GM04504 (cell line): ENCODE measurements at places on chromosomes 11 and 22.
A peak's percentile ranks its signal among the peaks of the same experiment; 100 is the strongest.

GRCh38 chr11:1231396-1232020, 8.6 kb downstream of the MUC5B start:
- no peak for DNase-seq

DNA sequence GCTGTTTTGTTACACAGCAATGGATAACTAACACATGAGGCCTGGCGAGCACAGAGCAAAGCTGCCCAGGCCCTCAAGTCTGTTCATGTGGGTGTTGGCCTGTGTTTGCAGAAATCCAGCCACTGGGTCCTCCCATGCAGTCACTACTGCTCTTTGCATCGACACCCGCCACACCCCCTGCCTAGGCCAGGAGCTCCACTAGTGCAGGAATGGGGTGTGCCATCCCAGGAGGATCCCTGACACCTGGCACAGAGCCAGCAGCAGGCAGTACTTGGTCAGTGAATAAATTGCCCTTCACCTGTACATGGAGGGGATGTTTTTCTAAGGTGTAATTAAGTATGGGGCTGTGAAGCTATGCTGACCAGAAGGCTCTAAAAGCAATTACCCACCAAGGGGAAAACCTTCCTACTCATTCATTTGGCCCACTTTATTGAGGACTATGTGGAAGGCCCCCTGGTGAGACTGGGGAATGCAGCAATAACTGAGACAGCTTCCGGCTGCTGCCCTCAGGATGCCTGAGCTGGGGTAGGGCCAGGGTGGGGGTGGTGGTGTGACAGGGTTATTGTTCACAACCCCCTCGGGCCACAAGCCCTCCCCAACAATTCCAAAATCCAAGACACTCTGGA, 160.8 kb downstream of the CRYBB2 start:
- no peak for DNase-seq

- peak; percentile 50 for DNase-seq
Measured at GRCh38 chr22:30277547-30278344, 11.1 kb upstream of the OSM start.

DNA sequence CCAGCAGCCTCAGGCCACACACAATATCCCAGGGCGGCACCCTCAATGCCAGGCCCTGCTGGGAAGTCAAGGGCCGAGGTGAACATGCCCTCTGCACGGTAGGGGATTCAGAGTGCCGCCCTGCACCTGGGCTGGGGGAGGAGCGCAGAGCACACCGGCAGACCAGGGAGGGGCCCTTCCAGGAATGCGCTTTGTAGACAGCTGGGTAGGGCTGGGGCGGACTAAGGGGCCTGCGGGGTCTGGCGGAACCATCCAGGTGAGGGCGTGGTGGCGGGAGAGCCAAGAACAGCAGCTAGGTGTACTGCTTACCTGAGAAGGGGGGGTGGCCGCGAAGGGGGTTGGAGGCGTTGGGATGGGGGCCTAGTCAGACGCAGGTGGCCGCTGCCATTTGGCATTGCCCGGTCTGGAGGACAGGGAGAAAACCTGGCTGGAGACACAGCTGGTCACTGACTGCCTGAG, 26.0 kb downstream of the DUSP8 start:
- no peak for DNase-seq

DNA sequence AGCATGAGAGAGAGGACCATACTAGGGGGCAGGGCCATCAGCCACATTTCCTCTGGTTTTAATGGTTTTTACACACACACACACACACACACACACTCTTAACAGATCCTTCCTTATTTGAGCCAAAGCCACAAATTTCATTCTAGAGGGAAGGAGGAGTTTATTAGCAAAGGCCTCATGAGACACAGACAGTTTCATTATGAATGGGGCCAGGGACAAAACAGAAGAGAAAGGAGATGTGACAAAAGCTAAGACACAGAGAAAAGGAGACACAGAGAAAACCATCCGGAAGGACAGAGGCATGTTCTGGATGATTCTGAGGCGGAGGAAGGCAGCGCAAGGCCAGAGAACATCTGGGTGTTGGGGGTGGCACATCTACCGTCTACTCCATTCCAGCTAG, 32.2 kb upstream of the ARFGAP3 start:
- no peak for DNase-seq

- DNase-seq, result no peak
Measured at GRCh38 chr22:49967706-49968208, 7.2 kb downstream of the PIM3 start.

GRCh38 chr11:46247659-46248058, 29.8 kb upstream of the CREB3L1 start:
- no peak for DNase-seq

DNA sequence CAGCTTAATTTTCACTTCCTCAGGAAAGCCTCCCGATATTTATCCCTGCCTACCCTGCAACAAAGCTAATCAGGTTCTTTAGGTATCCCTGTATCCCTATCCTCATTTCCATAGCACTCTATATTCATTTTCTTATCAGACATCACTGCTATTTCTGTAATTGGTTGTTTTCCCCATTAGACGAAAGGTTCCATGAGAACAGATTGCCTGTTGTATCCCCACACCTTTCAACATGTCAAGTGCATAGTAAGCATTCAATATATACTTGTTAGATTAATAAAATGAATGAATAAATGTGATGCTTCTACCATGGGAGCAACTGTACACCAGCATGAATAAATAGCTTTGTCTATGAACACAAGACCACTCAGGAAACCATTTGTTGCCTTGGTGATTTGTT, 499.8 kb downstream of the DLG2 start:
- no peak for DNase-seq

GRCh38 chr11:22510010-22510409, 115.6 kb downstream of the FANCF start:
- DNase-seq, result no peak

DNA sequence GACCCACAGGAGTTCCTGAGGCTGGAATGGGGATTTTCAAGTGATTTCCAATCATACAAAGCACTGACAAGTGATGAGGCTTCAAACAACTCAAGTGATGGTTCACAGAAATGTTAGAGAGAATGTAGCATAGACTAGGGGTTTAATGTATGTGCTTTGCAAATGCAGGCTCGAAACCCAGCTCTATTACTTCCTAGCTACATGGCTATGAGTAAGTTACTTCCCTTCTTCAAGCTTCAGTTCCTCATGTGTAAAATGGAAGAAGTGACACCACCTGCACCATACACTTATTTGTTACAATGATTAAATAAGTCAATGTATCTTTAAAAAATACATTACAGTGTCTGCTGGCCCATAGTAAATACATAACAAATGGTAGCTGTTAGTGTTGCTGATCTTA, 139.8 kb downstream of the CCDC81 start:
- DNase-seq, result no peak

DNA sequence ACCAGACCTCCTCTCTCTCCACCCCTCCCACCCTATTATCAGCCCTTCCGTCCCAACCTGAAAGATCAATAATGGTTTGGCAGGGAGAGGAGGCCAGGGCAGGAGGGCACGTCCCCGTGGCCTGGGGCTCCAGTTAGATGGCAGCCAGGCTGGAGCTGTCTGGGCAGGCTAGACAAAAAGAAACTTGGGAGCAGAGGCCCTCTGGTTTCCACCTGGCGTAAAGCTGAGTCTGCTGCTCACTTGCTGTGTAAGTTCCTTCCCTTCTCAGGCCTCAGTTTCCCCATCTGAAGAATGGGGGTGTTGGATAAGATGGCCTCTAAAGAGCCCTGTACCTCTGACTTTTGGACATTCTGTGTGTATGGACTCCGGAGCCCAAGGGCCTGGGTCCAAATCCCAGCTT, 3.8 kb upstream of the RHOD start:
- no peak for DNase-seq

GRCh38 chr11:111795334-111795985, 29.3 kb upstream of the PPP2R1B start:
- DNase-seq, result peak; percentile 70

- DNase-seq, result no peak
Measured at GRCh38 chr11:118147502-118147901, 5.1 kb downstream of the SCN4B start.
